ENCODE measurements at places on chromosomes 5 and 9. TPM values are rescaled to one million over a fixed set of nuclear protein-coding genes. Genes with fewer than 3 reads are reported as not detected.

DNA sequence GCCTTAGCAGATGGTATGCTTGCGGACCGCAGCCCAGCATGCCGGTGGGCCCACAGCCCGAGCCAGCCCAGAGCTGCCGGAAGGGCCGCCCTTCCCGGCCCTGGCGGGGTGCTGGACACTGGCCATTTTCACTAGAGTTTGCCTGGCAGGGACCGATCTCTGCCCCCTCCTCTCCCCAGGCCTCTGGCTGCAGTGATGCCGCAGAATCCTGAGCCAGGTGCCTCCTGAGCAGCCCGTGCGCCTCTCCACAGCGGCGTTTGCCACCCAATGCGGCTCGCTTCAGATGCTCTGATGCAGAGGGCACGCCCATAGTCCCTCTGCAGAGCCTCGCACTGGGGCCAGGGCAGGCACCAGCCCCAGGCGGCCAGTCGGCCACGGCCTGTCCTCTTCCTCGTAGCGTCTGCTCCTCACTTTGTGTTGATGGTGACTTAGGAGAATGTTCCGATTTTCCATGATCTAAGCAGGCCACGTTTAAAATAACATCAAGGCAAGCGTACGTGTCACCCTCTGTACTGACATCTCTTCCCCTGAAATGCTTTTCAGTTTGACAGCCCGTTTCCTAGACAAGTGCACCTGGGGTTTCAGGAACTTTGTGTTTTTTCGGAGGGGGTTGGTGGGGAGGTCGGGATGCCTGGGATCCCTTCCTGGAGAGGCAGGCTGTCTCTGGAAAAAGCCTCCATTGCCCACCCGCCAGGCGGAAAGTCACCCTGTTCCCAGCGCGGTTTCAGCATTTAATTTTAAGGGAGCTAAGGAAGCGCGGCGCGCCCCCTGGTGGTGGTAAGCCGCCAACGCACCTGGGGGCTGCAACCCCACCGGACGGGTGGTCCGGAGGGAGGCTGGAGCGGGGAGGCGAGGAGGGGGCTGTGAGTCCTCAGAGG, 29.8 kb upstream of the HMCN2 start:
- DNase-seq: no peak

The ADAM19 gene
- 2.7 TPM for total RNA-seq

- no peak for DNase-seq
Observed at GRCh38 chr9:100652850-100653249, 75.0 kb downstream of the CAVIN4 start.

DNA sequence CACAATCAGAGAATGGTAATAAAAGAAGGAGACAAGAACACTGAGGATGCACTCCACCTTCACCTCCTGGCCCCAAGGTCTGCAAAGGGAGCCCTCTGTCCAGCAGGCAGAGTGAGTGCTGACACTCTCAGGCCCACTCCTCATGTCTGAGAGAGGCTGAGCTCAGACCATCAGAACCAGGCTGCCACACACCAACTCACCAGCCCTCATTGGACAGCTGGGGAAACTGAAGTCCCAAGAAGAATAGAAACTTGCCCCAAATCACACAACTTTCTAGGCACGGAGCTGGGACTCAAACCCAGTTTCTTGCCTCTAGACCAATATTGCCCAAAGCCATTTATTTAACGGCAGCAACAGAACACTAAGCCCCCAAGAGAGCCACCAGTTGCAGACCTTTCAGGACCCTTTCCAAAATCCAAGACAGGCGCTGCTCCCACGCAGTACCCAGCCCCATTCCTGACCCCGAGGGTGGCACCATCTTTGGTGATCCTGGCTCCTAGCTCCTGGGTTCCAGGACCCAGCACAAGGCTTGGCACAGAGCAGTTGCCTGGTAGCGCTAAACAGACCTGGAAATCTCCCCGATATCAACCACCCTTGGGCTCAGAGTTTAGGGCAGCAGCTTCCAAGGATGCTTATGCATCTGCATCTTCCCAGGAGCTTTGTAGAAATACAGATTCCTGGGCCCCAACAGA, 192.4 kb downstream of the GABBR2 start:
- no peak for DNase-seq

- DNase-seq: no peak
Observed at GRCh38 chr5:142322747-142323479, 1.9 kb downstream of the SPRY4 start.

DNA sequence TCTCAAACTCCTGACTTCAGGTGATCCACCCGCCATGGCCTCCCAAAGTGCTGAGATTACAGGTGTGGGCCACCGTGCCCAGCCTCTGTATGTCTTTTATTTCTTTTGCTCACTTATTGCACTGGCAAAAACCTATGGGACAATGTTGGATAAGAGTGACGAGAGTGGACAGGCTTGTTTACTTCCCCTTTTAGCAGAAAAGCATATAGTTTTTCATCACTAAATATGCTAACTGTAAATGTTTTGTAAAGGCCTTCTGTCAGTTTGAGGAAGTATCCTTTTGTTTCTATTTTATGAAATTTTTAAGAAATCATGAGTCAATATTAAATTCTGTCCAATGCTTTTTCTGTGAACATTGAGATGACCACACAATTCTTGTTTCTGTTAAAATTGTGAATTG, 103.3 kb downstream of the AUH start:
- DNase-seq: no peak

- DNase-seq: no peak
Observed at GRCh38 chr5:81517462-81517861, 123.5 kb upstream of the ACOT12 start.
